ENCODE measurements at places on chromosomes 5 and 9.

DNA sequence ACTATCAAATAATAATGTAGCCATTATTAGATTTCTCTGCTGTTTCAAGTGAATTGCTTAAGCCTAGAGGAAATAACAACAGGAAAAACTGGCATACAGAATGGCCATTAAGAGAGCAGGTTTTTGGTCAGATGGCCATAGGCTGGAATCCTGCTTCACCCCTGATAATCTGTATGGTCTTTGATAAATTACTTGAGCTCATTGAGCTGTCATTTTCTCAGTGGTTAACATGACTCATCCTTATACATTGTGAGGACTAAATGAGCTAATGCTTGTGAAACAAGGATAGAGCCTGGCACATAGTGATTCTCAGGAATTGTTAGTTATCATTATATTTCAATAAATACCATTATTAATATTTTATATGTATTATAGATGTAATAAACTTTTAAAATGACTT lies 516.5 kb downstream of the KIF4B start:
- DNase-seq: no peak

DNA sequence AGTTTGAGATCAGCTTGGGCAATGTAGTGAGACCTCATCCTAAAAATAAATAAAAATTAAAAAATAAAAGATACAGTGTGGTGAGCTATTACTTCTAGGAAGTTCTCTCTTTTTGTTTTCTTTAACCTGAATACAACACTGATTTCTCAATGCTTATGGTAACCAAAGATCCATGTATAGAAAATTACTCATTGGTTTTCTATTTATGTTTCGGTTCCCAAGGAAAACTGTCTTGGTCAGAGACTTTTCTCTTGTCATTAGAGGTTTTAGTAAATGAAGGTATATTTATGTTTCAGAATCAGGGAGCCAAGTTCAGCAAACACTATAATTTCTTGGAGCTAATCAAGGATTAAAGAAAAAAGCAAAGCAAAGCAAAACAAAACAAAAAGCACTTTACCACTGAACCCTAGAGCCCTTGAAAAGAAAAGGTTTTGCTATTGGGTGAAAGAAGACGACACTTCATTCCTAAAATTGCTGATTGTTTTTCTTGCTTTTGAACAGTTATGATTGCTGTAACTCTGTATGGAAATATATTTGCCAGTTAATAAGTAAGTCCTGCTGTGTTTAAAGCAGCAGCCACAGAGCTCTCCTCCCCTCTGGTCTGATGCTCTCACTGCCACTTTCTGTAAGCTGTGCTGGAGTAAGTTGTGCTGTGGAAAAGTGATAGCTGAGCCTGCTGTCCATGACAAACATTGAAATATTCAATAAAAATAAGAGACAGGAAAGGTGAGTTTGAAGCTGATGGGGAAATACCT lies 298.2 kb downstream of the CD180 start:
- DNase-seq: no peak

- DNase-seq: no peak
These were observed 14.0 kb downstream of the AQP7 start for GRCh38 chr9:33388110-33388994.

GRCh38 chr5:40240111-40240510 lies 439.6 kb upstream of the PTGER4 start:
- no peak for DNase-seq

DNA sequence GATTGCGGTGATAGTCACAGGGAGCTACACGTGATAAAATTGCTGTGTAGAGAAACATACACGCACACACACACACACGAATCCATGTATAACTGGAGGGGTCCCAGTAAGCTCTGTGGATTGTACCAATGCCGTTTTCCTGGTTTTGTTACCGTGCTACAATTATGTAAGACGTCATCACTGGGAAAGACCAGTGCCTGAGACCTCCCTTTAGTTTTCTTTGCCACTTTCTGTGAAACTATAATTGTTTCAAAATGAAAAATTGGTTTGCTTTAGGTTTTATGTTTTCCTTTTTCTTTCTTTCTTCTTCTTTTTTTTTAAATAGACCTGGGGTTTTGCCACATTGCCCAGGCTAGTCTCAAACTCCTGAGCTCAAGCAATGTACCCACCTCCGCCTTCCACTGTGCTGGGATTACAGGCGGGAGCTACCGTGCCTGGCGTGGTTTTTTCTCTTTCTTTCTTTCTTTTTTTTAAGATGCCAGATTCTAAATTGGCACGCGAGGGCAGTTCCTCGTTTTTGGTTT lies 21.3 kb downstream of the OR2V2 start:
- no peak for DNase-seq

GRCh38 chr5:2269656-2270055 lies 386.9 kb upstream of the IRX4 start:
- no peak for DNase-seq

- DNase-seq: no peak
These were observed 277.7 kb downstream of the NR2F1-AS1 start for GRCh38 chr5:93303291-93303691.

GRCh38 chr5:88275581-88275980 lies 6.9 kb upstream of the TMEM161B start:
- DNase-seq: no peak

Data from stromal cell of bone marrow (primary cell).